ENCODE measurements at places on chromosomes 12 and 14. TPM values are rescaled to one million over a fixed set of nuclear protein-coding genes. Genes with fewer than 3 reads are reported as not detected.

DNA sequence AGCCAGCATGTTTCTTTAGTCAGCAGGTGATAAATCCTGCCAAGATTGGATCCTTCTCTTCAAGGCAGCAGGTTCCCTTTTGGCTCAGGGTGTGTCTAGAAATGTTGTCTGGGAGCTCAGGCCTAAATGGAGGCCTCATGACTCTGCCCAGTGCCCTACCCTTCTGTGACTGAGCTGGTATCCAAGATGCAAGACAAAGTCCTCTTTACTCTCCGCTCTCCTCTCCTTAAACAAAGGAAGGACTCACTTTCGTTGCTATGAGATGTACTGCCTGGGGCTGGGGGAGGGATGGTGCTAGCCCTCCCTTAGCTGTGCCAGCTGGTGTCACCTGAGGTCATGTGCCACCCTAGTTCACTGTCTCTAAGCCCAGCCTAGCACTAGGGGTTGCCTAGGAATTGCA lies 13.8 kb upstream of the TMPRSS12 start:
- DNase-seq: no peak
- peaks cover 7% of the 10 kb centered on the region for H3K4me1 ChIP-seq
- H3K27ac ChIP-seq: no peak overlapping the region
- no peaks in the 10 kb centered on the region for H3K27me3 ChIP-seq

DNA sequence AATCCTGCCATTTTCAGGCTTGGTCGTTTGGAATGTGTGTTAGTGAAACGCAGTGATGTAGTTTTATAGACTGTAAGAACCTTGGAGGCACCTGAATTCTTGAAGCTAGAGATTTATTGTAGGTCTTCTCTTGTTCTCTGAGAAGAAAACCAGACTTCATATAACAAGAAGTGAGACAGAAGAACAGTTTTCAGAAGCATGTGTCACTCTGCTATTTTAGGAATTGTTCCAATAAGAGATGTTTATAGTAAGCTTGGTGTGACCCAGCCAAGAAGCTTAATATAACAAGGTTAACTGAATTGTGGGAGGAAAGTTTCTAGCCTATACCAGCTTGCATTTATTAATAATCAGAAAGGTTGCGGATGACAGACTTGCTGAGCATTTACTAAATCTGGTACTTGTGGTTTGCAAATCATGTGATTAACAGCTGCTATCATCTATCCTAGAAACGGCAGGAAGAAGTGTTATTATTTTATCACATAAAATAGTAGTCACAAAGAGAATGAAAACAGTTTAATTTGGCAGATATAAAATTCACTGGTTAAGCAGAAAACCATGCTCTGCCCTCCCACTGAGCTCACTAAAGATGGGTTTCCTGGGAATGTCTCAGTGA lies 49.2 kb upstream of the BCAT1 start:
- no peak overlapping the region for H3K27ac ChIP-seq
- DNase-seq: no peak
- no peak overlapping the region for H3K4me3 ChIP-seq
- H3K27me3 ChIP-seq: no peaks in the 10 kb centered on the region
- no peaks in the 10 kb centered on the region for H3K36me3 ChIP-seq
- H3K4me1 ChIP-seq: peaks cover 42% of the 10 kb centered on the region

DNA sequence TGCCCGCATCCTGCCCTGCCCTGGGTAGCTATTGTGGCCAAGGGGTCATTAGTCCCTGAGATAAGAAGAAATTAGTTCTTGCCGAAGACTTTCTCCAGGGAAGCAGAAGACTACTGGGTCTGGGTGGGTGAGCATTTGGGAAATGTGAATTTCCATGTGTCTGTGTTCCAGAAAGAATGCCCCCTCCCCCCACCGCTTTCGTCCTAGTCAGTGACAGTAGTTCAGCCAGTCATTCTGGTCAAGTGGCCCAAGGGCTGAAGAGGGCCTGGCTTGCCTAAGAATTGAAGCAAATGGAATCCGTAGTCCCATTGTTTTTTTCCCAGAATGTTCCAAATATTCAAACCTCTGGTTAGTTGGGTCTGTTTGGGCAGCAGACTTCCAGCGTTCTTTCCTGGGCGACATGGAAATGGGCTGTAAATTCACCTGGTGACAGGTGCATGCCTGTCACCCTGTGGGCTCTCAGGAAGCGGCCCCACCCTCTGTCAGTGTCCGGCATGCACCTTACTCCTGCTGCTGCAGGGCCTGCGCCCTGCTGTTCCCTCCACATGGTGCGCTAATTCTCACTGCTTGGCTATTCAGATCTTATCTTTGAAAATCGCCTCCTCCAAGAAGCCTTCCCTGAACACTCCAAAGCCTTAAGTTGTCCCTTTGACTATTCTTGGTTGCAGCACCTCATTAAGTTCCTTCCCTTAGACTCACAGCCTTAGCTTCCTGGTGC lies 1.4 kb upstream of the RFLNA start:
- no peaks in the 10 kb centered on the region for H3K4me1 ChIP-seq
- H3K27ac ChIP-seq: no peak overlapping the region
- peaks cover 13% of the 10 kb centered on the region for H3K27me3 ChIP-seq
- H3K4me3 ChIP-seq: no peak overlapping the region

DNA sequence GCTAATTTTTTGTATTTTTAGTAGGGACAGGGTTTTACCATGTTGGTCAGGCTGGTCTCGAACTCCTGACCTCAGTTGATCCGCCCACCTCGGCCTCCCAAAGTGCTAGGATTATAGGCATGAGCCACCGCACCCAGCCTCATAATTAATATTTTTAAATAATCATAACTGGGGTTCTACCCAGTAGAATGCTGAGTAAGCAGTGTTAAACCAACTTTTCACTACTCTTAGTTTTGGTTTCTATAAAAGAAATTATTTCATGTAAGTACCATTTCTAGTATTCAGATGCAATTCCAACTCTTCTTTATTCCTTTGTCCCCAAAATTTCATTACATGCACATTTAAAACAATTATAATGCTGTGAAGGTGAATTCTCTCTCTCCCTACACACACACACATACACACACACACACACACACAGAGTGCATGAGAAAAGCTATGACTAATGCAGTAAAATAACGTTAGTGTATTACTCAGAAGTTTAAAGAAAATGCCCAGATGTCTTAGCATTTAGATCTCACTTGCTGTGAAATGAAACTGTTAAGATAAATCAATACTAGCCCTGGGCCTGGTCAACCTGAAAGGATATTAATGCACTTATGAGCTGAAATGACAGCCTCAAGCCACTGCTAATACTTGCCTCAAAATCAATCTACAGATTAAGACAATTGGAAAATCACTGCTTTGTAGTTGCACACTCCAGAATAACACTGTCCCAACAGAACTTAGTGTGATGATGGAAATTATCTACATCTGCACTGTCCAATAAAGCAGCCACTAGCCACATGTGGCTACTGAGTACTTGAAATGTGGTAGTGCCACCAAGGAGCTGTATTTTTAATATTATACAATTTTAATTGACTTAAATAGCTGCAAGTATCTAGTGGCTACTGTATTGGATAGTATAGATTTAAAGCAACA lies 36.0 kb downstream of the PTPN21 start:
- H3K4me1 ChIP-seq: no peaks in the 10 kb centered on the region
- H3K27ac ChIP-seq: no peak overlapping the region
- H3K36me3 ChIP-seq: peaks cover 2% of the 10 kb centered on the region

DNA sequence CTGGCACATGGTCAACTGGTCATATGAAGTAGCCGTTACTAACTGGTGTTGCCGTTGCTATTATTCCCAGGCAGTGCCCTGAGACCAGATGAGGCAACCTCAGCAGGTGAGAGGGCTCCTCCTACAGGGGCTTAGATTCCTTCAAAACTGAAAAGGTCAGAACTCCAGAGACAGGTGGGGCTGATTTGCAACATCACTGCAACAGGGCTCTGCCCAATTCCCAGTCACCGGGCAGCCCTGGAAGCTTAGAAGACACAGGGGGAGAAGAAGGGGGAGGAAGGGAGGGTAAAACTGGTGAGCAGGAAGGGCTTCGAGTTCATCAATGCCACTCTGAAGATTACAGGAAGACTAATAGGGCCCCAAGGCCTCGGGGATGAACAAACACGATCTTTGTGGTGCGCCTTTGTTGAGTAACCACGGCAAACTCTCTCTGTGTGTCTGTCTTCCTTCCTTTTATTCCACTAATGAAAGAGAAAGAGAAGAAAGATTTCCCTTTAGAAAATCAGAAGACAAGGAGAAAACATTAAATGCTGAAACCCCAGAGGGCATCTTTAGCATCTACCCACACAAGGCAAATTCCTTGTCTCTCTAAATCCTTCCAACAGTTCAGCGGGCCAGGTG lies 749.1 kb upstream of the TBX3 start:
- no peak for DNase-seq
- H3K27ac ChIP-seq: no peak overlapping the region
- no peaks in the 10 kb centered on the region for H3K4me1 ChIP-seq
- no peak overlapping the region for H3K4me3 ChIP-seq
- H3K27me3 ChIP-seq: peaks cover 3% of the 10 kb centered on the region

DNA sequence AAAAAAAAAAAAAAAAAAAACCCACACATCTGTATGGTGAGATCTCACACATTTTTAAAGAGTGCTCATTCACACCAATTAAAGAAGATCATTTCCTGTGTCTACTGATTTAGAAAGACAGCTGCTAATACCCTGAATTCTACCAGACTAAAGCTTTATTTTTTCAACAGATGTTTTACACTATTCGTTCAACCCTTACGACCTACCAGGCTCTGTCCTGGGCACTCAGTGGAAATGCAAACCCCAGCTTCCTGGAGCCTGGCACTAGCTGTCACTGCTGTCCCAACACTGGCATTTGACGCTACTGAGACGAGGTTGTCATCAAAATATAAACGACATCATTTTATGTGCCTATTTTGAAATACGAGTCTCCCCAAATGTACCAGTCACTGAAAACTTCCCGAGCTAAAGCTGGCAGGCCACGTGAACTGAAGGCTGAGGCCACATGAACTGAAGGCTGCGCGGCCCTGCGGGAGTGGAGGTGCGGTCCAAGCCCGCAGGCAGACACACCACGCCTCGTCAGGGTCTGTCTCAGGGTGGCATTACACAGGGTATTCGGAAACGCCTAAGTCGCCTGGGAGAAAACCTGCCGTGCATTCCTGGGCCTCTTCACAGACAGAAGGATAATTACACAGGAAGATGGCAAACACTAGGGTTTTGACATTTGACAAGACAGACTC lies 27.2 kb downstream of the SLC15A4 start:
- DNase-seq: no peak
- H3K36me3 ChIP-seq: peaks cover 87% of the 10 kb centered on the region
- H3K4me3 ChIP-seq: no peak overlapping the region
- H3K4me1 ChIP-seq: peaks cover 74% of the 10 kb centered on the region

DNA sequence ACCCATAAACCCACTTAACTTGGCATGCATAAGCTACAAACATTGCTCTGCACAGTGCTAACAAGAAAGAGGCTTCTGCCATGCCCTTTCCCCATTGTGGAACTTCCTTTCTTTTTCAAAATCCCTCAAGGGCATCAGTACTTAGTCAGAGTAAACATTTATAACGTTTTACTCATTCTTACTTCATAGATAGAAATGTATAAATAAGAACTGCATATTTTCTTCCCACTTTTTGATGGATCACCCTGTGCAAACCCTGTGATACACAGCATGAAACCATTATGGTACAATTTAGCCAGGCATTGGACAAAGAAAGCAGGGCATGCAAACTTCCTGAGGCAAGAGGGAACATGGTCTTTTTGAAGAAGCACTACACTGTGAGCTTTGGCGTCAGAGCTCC lies 113.8 kb upstream of the FOXG1 start:
- H3K27me3 ChIP-seq: no peaks in the 10 kb centered on the region
- H3K4me1 ChIP-seq: no peaks in the 10 kb centered on the region
- no peak overlapping the region for H3K27ac ChIP-seq
- DNase-seq: no peak
- no peaks in the 10 kb centered on the region for H3K36me3 ChIP-seq

GRCh38 chr12:38711054-38711453 lies 194.3 kb downstream of the CPNE8 start:
- no peak overlapping the region for H3K4me3 ChIP-seq
- H3K27ac ChIP-seq: no peak overlapping the region
- no peaks in the 10 kb centered on the region for H3K4me1 ChIP-seq
- H3K27me3 ChIP-seq: no peaks in the 10 kb centered on the region

DNA sequence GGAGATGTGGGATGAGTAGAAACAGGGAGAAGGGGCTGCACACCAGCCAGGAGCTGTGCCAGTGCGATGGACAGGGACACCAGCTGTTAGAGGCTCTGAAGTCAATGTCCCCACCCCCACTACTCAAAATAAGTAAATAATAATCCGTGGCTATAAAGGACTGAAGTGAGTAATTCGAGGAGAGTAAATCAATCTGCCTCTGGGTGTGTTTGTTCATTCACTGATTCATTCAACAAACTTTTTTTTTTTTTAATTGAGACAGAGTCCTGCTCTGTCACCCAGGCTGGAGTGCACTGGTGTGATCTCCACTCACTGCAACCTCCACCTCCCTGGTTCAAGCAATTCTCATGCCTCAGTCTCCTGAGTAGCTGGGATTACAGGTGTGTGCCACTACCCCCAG lies 363.6 kb downstream of the TMEM132D start:
- H3K27me3 ChIP-seq: no peaks in the 10 kb centered on the region
- no peak for DNase-seq
- H3K36me3 ChIP-seq: no peaks in the 10 kb centered on the region
- H3K27ac ChIP-seq: no peak overlapping the region
- H3K4me1 ChIP-seq: no peaks in the 10 kb centered on the region

DNA sequence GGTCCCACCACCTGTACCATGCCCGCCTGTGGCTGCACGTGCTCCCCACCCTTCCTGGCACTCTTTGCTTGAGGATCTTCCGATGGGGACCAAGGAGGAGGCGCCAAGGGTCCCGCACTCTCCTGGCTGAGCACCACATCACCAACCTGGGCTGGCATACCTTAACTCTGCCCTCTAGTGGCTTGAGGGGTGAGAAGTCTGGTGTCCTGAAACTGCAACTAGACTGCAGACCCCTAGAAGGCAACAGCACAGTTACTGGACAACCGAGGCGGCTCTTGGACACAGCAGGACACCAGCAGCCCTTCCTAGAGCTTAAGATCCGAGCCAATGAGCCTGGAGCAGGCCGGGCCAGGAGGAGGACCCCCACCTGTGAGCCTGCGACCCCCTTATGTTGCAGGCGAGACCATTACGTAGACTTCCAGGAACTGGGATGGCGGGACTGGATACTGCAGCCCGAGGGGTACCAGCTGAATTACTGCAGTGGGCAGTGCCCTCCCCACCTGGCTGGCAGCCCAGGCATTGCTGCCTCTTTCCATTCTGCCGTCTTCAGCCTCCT lies 1.1 kb downstream of the INHBE start:
- no peaks in the 10 kb centered on the region for H3K36me3 ChIP-seq
- peak; percentile 62 for DNase-seq
- peak overlapping the region; percentile 55 for H3K4me3 ChIP-seq
- no peak overlapping the region for H3K27ac ChIP-seq
- peaks cover 3% of the 10 kb centered on the region for H3K27me3 ChIP-seq

The SCNN1A gene
- 4.7 TPM for total RNA-seq

The CCDC60 gene
- not detected for total RNA-seq

The KRT82 gene
- not detected for total RNA-seq

The CALM1 gene
- 735 TPM for total RNA-seq

The CCND2 gene
- total RNA-seq: 89.3 TPM
